ENCODE measurements at places on chromosomes 1 and 21.
A peak's percentile ranks its signal among the peaks of the same experiment; 100 is the strongest.

- DNase-seq: peak; percentile 36
These were observed 32.6 kb downstream of the NMNAT2 start for GRCh38 chr1:183385340-183386144.

DNA sequence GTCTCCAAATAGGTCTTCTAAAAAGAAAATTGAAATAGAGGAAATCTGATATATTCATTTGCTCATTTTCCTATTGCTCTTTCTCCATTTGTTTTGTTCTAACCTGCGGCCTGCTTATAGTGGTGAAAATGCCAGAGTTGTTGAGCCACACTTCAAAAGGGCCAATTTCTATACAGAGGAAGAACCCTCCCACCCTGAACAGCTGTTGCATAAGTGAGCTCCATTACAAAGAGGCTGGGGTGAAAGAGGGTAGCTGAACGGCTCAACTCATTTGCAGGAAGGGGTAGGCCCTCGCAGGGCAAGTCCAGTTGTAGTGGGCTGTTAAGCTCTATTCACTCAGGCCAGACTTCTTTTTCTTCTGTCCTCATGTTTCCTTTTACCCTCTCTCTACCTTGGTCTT lies 8.8 kb downstream of the ADCY10 start:
- DNase-seq: no peak

GRCh38 chr1:94884106-94884505 lies 42.8 kb downstream of the CNN3 start:
- DNase-seq: peak; percentile 88

DNA sequence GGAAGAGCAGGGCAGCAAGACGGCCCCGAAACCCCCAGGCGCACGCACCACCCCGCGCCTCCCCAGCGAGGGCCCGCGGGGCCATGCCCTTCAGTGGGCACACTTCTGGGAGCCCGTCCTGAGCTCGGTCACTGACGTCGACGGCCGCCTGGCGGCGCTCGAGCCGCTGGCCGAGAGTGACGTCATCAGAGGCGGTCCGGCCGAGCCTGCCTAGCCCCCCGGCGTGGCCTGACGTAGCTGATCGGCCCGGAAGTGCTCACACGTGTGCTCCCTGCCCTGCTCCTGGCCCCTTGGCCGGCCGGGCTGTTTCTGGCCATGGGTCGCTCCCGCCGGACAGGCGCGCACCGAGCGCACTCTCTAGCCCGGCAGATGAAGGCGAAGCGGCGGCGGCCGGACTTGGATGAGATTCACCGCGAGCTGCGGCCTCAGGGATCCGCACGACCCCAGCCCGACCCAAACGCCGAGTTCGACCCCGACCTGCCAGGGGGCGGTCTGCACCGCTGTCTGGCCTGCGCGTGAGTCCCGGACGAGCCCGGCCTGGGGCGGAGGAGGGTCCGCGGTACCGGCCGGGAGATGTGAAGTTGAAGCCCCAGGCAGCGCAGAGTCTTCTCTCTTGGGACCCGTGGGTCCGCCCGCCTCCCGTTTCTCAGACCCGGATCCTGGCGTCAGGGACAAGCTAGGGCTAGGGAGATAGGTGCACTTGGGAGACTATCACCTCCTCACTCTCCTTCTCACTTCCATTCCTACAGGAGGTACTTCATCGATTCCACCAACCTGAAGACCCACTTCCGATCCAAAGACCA lies at the start of gene ZNF593:
Gene ZNF593 (plus strand): TSS at position 240 of the 803 bp plus-strand sequence. CDS start 76 bp downstream, at position 316.
- DNase-seq: peak; percentile 91

DNA sequence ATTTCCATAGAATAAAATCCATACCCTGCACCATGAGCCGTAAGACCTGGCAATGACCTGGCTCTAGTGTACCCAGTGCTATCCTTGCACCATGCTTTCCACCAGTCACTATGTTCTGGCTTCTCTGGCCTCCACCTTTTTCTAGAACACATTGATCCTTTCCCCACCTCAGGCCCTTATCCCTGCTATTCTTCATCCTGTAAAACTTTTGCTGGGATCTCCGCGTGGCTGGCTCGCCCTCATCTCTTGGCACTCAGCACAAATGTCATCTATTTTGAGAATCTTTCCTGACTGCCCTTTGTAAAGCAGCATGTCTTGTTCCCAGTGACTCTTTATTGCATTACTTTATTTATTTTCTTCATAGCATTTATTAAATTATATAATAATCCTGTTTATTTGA lies 169.8 kb upstream of the B3GALT2 start:
- no peak for DNase-seq

DNA sequence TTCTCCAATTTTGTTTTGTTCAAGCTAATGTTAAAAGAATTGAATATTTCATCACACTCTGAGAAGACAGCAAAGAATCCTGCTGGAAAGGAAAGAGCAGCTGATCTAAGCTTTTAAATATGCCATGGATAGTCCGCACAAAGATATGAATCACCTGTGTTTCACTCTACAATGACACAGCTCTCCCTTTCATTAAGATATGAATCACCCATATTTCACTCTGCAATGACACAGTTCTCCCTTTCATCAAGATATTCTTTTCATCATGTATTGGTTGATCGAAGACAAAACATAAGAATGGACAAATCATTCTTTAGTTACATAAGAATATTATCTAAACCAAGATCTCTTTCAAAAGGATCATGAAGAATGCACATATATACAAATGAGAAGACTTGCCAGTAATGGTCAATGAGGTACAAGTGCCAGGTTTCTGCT lies 367.3 kb downstream of the SMYD3 start:
- peak; percentile 86 for DNase-seq

DNA sequence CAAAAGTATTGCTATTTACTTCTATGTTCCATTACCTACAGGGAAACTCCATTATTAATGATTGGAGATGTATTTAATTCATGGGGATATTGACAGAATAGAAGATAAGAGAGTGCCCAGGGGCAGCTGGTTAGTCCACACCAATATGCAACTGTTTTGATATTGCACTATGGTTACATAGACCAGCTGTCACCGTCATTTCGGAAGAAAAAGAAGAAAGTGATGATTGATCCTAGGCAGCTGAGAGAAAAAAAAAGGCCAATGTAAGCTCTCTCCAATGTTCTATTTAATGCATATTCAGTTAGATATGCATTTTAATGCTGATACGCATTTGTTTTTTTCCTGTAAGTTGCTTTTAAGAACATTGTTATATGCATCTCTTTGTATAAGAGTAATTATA lies 1367.2 kb downstream of the KCNT2 start:
- no peak for DNase-seq

DNA sequence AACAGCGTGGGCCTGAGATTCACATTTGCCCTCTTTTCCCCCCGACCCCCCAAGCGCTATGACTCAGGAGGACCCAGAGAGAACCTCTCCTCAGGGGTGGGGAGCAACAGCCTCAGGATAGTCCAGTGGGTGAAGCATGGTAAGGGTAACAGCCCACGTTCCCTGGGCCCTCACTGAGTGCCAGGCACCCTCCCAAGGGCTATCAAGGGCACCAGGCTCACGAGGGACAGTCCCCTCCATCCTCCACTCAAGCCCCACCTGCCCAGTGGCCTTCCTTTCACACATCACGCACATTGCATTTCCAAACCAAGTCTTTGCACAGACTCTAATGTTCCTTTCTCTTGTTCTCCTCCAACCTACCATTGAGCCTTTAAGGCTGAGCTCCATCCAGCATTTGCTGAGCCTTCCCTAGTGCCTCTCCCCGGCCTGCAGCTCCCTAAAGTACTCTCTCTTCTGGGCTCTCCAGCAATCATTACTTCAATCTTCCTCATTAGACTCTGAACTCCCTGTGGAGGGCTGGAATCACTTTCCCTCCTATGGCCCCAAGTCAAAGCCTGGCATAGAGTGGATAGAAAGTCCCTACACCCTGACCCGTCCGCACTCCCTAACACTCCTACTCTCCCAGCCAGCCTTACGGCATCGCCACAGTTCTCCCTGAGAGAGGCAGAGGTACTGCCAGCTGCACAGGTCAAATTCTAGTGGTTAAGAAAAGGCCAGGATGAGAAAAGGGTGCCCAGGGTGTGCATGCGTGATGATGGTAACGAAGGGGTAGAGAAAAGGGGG lies 1.0 kb downstream of the AKR7A2 start:
- DNase-seq: no peak

GRCh38 chr1:111690306-111690617 lies 48.9 kb downstream of the INKA2 start:
- DNase-seq: peak; percentile 96

DNA sequence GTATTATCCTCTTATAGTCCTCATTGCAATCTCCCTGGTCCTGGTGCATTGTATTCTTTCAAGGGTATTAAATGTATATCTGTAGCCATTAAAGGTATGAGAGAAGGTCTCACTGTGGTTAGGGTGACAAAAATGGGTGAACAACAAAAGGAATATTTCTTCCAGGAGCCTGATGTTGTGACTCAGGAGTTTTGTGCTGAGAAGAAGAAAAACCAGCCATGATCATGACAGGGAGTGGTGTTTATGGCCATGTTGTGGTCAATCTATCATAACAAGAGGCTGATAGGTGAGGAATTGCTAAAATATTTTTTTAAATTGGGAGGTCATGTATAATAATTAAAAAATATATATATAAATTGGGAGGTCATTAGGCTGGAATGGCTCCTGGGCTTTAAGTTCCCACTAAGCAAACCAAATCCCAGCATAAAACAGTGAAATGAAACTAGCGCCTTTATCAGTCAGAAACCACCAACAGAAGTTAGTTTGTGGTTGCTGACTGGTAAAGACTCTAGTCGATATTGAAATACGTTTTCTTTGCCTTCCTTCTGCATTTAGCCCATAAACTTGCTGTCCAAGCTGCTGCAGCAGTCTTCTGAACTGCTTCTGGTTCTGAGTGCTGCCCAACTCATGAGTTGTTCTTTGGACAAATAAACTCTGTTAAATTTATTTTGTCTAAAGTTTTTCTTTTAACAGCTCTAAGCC lies 60.3 kb downstream of the TBX19 start:
- DNase-seq: no peak

All from EH (cell line).